ENCODE measurements at places on chromosomes 3 and 15. TPM values are rescaled to one million over a fixed set of nuclear protein-coding genes. Genes with fewer than 3 reads are reported as not detected.

- DNase-seq, result no peak
Observed at GRCh38 chr3:195238081-195238571, 32.8 kb downstream of the XXYLT1 start.

DNA sequence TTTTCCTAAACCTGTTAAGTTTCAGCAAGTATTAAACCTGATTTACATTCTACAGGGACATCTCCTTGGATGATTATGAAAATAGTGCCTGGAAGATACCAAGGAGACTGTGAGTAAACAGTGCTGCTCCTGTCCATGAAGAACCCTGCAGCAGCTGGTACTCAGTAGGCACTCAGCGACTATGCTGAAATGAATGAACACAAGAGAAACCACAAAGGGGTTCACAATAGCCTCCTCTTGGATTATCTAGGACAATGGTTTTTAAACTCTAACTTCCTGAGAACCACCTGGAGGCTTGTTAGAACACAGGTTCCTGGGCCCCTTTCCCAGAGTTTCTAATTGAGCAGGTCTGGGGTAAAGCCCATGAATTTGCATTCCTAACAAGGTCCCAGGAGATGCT lies 488.4 kb upstream of the UBE2E2 start:
- no peak for DNase-seq

DNA sequence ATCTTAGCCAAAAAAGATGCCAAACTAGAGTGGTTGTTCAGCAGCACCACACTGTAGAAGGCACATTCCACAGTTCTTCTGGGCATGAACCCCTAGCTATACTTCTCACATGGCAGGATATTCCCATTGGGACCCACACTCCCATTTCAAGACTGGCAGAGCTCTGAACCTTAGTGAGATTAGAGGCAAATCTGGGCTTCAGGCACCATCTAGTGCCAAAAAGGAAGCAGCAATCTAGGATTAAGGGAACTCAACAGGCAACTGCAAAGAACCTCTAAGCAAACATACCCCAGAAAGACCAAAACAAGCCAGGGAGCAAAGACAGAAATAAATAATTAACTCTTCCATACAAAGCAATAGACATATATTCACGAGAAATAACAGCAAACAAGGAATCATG lies 66.2 kb downstream of the TAFA4 start:
- DNase-seq, result no peak

Gene RHOV
- total RNA-seq, result not detected

Gene CRTC3
- 24.1 TPM for total RNA-seq

Gene GOLGA8J
- total RNA-seq, result 0.41 TPM

Gene FOXP1
- total RNA-seq, result 41.2 TPM

Gene CD200R1
- total RNA-seq, result 0.82 TPM

Measured in left ventricle myocardium inferior (tissue), 1 donor.